LNCaP clone FGC (cell line): ENCODE measurements at places on chromosomes 2 and 18.

DNA sequence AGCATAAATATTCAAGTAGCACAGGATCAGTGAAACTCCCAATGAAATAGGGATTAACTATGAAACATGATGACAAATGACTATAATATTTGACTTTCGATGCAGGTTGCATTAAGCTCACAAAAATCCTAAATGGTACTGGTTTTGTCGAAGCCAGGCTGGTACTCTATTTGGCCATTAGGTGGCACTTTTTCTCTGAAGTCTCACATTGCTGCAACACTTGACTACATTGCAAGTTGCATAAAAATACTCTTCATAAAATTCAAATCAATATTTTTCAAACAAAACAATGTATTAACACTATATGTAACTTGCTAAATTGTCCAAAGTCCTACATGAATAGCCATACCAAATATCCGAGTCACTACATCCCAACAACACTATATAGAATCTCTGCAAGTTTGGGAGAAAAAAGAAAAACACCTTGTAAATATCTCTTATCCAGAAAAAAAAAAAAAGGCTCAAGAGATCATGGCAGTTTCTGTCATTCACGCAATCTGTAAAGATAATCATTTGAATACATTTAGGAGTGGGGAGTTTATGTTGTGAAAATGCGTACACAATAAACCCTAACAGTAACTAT lies 9.5 kb downstream of the RTTN start:
- peak; percentile 26 for DNase-seq

- DNase-seq, result no peak
Observed at GRCh38 chr2:43013821-43014345, 212.5 kb downstream of the ZFP36L2 start.

GRCh38 chr2:54059986-54060385 lies 55.4 kb upstream of the ACYP2 start:
- no peak for DNase-seq

GRCh38 chr2:95539290-95539689 lies 52.5 kb upstream of the TRIM43 start:
- no peak for DNase-seq
